HCEC 1CT (cell line): ENCODE measurements at places on chromosomes 6 and 20.
A peak's percentile ranks its signal among the peaks of the same experiment; 100 is the strongest.

GRCh38 chr20:52540509-52540908 is 348.9 kb upstream of the ZFP64 start:
- DNase-seq: no peak

DNA sequence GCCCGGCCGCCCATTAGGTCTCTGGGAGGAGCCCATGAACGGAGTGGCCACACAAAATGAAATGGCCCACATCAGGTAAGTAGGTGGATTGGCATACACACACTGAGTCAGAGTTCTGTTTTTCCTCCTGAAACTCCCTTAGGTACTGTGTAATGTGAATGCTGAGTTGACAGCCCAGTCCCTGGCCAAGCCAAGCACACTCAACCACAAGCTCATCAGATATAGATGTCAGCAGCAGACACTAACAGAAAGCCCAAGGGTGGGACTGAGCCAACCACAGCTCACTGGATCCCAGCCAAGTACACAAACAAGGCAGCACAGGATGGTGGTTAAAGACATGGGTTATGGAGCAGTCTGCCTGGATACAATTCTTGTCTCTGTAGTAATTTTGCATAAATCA is 403.4 kb downstream of the GJA1 start:
- DNase-seq: no peak

DNA sequence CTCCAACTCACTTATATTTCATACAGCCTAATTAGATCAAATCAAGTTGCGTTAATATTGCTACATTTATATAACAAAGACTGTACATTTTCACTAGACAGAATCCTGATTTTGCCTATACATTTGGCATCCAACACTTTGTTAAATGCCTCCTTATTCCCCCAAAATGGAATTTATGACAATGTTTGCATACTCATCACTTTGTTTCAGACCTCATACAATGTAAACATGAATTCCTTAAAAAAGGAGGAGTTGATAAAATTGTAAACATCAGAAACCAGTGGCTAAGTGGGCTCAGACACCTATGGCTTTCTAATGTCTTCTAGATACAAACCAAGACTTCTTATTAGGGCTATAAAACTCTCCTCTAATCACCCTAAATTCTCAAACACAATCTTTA is 87.3 kb downstream of the CHD6 start:
- no peak for DNase-seq

- DNase-seq: peak; percentile 44
These were observed 519.4 kb downstream of the CDKAL1 start for GRCh38 chr6:21053612-21054011.

GRCh38 chr6:39867592-39867991 is 66.7 kb downstream of the MOCS1 start:
- no peak for DNase-seq

DNA sequence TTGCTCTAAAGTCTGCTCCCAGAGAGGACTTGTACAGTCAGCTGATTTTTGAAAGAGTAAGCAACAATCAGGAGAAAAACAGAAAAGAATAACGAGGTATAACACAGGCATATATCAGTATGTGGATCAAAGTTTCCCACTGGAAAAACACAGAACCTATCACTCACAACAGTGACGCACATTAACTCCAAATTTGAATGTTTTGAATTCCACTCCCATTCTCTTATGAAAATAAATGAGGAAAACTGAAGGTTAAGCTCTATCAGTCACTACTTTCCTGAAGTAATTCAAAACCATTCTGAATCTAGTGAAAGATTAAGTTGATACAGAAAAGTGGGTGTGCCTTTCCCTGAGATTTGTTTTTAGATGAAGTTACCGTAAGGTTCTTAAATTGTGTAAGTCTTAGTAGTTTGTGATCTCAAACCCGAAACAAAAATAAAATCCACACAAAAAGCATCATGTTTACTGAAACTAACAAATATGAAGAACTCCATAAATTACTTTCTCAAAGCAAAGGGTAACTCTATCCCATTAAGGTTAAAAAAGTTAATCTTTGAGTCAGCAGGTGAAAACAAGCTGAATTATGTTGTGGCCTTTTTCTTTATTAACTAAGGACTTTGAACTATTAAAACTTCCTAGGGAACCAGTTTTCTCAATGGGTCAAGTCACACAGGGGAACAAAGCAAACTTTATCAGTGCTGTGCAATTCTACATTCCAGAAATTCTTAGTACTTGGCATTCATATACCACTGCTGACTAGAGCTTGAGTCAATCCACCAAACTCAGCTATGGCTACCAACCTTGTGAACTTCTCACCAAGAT is 115.7 kb downstream of the OGFRL1 start:
- DNase-seq: peak; percentile 83

DNA sequence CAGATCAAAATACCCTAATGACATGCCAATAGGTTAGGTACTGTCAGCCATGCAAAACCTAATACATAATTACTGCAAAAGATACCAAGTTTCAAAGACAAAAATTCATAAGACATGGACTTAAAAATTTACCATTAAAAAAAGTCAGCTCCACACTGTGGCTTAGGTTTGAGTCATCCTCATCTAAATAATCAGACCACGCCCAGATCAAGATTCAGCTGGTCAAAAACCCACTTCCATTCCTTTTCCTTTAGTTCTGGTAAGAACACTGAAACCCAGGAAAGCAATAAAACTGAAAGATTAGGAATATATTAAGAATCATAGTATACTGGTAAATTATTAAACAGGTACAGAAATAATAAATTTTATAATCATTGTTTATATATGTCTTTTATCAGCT is 81.0 kb upstream of the ASF1A start:
- peak; percentile 57 for DNase-seq

DNA sequence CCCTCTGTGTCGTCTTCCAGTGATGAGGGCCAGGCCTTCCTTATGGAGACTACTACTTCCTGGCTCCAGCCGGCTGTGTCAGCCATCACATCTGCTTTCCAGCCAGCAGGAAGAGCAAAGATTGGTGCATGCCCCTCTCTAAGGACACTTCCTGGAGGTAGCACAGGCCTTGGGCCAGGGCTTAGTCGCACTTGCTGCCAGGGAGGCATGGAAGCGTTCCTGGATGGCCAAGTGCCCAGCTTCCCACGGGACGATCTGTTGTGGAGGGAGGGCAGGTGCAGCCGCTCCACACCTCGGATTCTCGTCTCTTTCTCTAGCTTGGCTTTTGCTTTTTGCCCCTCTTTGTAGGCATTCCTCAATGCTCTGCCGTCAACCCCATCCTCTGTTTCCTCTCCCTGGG is 11.9 kb downstream of the ERMARD start:
- DNase-seq: no peak

DNA sequence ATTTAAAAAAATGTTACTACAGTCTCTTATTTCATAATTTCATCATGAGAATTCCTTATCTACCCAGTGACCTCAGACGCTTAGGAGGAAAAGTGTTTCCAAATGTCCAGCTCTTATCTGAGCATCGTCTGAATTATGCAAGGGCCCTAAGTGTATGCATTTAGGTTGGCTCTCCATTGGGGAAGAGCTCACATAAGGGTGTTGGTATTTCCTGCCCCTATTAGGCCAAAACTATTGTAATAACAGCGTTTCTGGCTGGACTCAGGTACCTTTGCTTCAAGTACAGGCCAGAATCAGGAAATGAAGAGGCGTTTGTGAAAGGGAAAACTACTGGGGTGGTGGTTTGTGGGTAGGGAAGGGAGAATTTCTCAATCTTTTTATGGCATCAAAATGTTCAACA is 40.4 kb upstream of the SGK1 start:
- no peak for DNase-seq

GRCh38 chr20:49753133-49753532 is 39.5 kb upstream of the B4GALT5 start:
- DNase-seq: no peak

DNA sequence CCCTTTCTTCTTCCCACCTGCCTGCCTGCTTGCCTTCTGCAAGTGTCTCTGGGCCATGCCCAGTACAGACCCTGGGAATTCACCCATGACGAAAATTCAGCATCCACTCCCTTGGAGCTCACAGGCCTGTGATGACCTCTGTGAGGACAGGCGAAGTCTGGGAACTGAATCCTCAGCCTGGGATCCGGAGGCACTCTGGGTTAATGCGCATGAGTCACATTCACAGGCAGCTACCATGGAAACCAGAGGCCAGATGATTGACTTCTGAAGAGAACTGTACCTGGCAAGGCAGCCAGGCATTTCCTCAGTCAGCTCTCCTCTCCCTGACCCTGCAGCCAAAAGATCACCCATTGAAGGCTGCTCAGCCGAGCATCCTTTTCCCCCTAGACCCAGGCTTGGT is 41.0 kb downstream of the SLC9A8 start:
- peak; percentile 57 for DNase-seq

- peak; percentile 52 for DNase-seq
These were observed 11.5 kb upstream of the MEP1A start for GRCh38 chr6:46781478-46782378.

DNA sequence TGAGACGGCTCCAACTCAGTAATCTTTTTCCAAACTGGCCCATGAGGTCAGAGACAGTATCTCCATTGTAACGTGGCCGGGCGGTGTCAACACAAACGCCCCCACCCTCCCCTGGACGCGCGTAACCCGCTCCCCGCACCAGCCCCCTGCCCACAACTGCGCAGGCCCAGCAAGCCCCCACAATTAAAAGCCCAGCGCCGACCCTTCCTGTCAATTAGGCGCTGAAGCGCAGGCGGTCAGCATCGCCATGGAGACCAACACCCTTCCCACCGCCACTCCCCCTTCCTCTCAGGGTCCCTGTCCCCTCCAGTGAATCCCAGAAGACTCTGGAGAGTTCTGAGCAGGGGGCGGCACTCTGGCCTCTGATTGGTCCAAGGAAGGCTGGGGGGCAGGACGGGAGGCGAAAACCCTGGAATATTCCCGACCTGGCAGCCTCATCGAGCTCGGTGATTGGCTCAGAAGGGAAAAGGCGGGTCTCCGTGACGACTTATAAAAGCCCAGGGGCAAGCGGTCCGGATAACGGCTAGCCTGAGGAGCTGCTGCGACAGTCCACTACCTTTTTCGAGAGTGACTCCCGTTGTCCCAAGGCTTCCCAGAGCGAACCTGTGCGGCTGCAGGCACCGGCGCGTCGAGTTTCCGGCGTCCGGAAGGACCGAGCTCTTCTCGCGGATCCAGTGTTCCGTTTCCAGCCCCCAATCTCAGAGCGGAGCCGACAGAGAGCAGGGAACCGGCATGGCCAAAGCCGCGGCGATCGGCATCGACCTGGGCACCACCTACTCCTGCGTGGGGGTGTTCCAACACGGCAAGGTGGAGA is at the start of the genes HSPA1A and HSPA1L:
HSPA1A (plus strand) TSS at position 519 of the 814 bp plus-strand sequence; CDS start at position 733, 214 bp downstream.
HSPA1L (minus strand) TSS at position 259 of the 814 bp plus-strand sequence. CDS start 3,311 bp downstream, outside the sequence.
- DNase-seq: peak; percentile 96

DNA sequence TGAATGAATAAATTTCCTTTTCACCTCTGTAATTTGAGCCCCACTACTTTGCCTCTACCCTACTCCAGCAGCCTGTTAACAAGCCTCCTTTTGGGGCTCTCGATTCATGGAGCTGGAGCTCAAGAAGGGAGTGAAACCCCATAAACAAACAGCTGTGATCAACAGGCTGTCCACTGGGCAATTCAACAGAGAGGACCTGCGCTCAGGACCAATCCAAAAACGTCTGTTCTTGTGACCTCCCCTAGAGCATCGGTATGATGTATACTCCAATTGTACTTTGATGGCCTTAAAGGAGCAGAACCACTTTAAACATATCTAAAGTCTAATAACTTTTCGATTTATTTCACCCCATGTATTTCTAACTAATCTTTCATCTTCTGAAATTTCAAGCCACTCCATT is 37.4 kb downstream of the HIVEP2 start:
- no peak for DNase-seq

DNA sequence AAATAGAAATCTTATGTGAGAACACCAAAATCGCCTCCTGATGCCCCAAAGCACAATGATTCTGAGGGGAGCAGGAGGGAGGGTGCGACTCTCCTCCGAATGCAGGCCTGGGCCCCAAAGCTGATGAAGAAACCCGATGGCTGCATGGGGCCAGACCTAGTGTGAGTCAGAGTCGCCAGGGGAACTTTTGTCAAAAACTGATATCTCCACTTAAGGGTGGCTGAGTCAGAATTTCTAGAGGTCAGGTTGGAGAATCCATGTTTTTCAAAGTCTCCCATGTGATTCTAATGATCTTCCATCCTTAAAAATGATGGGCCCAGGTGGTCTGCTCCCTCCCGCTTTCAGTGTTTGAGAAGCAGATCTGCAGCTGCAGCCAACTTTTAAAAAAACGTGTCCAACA is 172.8 kb downstream of the BACH2 start:
- DNase-seq: no peak

- no peak for DNase-seq
These were observed 124.8 kb upstream of the NEDD9 start for GRCh38 chr6:11357285-11357684.

GRCh38 chr6:25652007-25652515 is at the start of gene SCGN:
Gene SCGN, plus strand, starts transcription at chr6:25652215. Its CDS starts 189 bp downstream, at chr6:25652404.
- peak; percentile 18 for DNase-seq

DNA sequence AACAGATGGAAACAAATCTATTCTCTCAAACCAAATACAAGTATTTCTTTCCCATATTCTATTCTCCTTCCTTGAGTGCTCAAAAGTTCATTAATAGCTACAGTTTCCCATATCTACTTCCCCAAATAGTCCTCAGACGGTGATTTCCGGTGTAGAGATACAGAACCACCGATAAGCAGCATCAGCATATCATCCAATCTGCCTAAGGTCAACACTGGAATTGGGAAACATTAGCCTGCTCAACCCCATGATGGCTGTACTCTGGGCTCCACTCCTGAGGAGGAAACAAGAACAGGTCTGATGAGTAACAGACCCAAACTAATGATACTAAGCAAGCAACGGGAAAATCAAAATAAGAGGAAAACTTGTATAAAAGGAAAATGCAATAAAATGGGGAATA is 115.6 kb downstream of the EPB41L2 start:
- DNase-seq: no peak

DNA sequence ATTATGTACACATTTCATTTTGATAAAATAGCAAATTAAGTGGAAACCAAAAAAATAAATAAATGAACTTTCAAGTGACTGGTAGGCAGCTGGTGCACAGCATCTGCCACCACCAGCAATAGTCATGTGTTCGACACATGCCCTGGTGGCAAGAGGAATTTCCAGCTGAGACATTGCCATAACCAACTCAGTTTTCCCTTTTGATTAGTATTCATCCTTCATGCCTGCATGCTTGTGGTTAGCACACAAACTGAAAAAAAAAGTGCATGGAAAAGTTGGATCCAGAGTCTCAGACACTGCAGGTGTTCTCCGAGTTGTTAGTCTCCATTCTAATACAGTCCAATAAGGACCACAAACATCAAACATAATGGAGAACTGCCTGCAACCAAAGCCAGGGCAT is 156.0 kb upstream of the SOX4 start:
- no peak for DNase-seq

- DNase-seq: no peak
These were observed 7.5 kb upstream of the LINC00237 start for GRCh38 chr20:21113697-21114096.

- DNase-seq: no peak
These were observed 3.4 kb downstream of the SCUBE3 start for GRCh38 chr6:35216851-35217811.
